ENCODE measurements at places on chromosomes 2 and 18. TPM values are rescaled to one million over a fixed set of nuclear protein-coding genes. Genes with fewer than 3 reads are reported as not detected.

GALNT3 gene
- total RNA-seq, result 4.6 TPM

ADAM23 gene
- total RNA-seq, result 11.6 TPM

HOXD3 gene
- total RNA-seq, result 2.6 TPM

OST4 gene
- 174 TPM for total RNA-seq

WDR75 gene
- 29.3 TPM for total RNA-seq

TEKT4 gene
- not detected for total RNA-seq

CTNNA2 gene
- not detected for total RNA-seq

TGOLN2 gene
- total RNA-seq, result 181 TPM

MOCOS gene
- 24.9 TPM for total RNA-seq

RNU2-63P gene
- total RNA-seq, result not detected

AGAP1 gene
- 15.5 TPM for total RNA-seq

CFAP221 gene
- not detected for total RNA-seq

NT5C1B gene
- not detected for total RNA-seq

SCG2 gene
- total RNA-seq, result 5.3 TPM

SERPINB7 gene
- 33.6 TPM for total RNA-seq

CNGA3 gene
- total RNA-seq, result not detected

CXCR1 gene
- not detected for total RNA-seq

GAREM2 gene
- 1.3 TPM for total RNA-seq

CCDC68 gene
- total RNA-seq, result 18.3 TPM

MYCN gene
- total RNA-seq, result 2.1 TPM

GALR1 gene
- total RNA-seq, result not detected

DNAH7 gene
- total RNA-seq, result 1.1 TPM

CCDC102B gene
- 5.0 TPM for total RNA-seq

All from placental pericyte (primary cell).